ENCODE measurements at places on chromosomes 1 and 21. TPM values are rescaled to one million over a fixed set of nuclear protein-coding genes. Genes with fewer than 3 reads are reported as not detected.

The PLA2G2D gene
- not detected for total RNA-seq

DNA sequence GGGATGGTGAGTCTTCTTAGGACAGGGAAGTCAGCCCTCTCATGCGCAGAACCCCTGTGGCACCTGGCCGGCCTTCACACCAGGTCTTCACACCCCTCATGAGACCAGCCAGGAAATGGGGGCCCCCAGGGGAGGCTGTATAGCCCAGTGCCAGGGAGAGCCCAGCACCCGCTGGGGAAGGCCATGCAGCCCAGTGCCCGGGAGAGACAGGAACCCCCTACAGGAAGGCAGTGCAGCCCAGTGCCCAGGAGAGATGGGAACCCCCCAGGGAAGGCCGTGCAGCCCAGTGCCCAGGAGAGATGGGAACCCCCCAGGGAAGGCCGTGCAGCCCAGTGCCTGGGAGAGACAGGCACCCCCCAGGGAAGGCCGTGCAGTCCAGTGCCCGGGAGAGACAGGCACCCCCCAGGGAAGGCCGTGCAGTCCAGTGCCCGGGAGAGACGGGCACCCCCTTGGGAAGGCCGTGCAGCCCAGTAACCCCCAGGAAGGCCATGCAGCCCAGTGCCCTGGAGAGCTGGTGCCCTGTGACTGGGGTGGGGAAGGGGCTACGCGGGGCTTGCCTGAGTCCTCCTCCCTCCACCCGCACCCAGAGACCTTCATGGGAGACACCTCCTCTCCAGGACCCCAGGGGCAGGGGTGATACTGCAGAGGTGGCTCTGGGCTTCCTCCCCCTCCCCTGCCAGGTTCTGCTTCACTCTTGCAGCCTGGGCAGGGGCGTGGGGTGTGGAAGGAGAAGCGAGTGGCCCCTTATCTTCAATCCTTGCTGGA is 110.5 kb upstream of the COL6A1 start:
- H3K27ac ChIP-seq, result no peak overlapping the region
- H3K27me3 ChIP-seq, result peaks cover 39% of the 10 kb centered on the region
- H3K4me3 ChIP-seq, result no peak overlapping the region
- no peak for DNase-seq
- no peaks in the 10 kb centered on the region for H3K4me1 ChIP-seq
- no peaks in the 10 kb centered on the region for H3K36me3 ChIP-seq

DNA sequence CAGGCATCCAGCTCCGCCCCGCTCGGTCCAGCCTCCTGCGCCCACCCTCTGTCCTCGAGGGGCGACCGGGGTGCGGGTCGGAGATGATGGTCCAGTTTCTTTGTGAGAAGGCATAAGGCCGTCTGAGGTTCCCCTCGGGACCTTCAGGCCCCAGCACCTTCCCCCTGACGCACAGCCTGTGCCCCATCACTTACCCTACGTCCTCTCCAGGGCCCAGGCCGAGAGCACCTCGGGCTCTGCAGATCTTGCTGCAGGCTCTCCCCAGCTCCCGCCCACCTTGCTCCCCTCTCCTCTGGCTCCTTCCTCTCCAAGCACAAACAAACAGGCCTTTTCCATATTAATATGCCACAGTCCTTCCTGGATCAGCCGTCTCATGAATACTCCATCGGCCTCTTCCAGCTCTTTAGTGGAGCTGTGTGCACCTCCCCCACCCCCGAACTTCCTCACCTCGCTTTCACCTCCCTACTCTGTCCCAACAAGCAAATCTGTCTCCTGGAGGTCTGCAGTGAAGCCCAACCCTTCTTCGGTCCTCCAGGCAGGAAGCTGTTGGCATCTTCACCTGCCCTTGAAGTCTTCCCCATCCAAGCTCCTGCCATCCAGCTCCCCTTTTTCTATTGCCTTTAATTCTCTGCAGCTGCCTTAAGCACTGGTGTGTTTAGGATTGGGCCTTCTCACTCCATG is 448 bp upstream of the COL9A2 start:
- peaks cover 44% of the 10 kb centered on the region for H3K27me3 ChIP-seq
- no peak overlapping the region for H3K27ac ChIP-seq
- H3K36me3 ChIP-seq, result peaks cover 25% of the 10 kb centered on the region
- H3K4me1 ChIP-seq, result peaks cover 9% of the 10 kb centered on the region
- no peak for DNase-seq

The RAB42 gene
- total RNA-seq, result 1.1 TPM

GRCh38 chr1:203073469-203073868 is 12.3 kb downstream of the MYOG start:
- H3K27ac ChIP-seq, result no peak overlapping the region
- no peaks in the 10 kb centered on the region for H3K36me3 ChIP-seq
- no peaks in the 10 kb centered on the region for H3K4me1 ChIP-seq

DNA sequence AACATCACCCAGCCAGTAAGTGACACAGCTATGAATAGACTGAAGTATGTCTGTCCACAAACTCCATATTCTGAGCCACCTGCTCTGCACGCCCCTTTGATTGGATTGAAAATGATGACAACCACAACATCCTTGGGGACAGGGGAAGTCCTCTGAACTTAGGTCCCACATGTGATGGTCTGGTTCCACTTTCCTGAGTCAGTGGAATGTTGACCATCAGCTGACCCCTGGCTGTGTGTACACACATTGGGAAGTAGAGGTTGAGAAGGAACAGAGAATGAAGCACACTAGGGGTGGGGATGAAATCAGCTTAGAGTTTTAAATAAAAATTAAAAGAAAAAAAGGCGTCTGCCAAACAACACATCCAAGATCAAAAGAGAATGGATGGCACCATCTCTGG is 8.0 kb upstream of the DISP3 start:
- no peaks in the 10 kb centered on the region for H3K4me1 ChIP-seq
- DNase-seq, result no peak
- no peak overlapping the region for H3K4me3 ChIP-seq
- H3K27me3 ChIP-seq, result peaks cover 90% of the 10 kb centered on the region
- no peak overlapping the region for H3K27ac ChIP-seq

GRCh38 chr1:25699500-25700143 is 83.0 kb downstream of the MAN1C1 start:
- DNase-seq, result no peak
- no peaks in the 10 kb centered on the region for H3K36me3 ChIP-seq
- H3K4me1 ChIP-seq, result no peaks in the 10 kb centered on the region
- no peak overlapping the region for H3K27ac ChIP-seq

GRCh38 chr1:178908358-178908757 is 37.5 kb upstream of the ANGPTL1 start:
- no peak overlapping the region for H3K4me3 ChIP-seq
- no peaks in the 10 kb centered on the region for H3K36me3 ChIP-seq
- H3K27me3 ChIP-seq, result no peaks in the 10 kb centered on the region
- no peak overlapping the region for H3K27ac ChIP-seq

The TTC39A gene
- 18.8 TPM for total RNA-seq

DNA sequence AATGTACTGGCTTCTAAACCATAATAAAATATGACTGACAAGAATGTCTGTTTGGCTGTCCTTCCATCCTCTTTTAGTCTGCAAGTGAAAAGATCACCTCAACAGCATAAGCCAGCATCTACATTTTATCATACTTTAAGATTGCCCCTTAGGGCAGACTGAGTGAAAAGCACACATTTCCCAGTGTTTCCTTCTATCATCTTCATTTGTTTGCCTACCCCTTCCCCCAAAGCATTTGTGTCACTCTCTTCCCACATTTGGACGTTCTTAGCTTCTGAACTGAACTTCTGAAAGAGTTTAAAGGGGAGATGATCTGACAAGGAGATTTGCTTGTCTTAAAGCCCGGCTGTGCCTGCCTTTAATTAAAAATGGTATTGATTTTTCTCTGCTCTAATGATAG is 322.2 kb downstream of the SPATA17 start:
- no peak overlapping the region for H3K27ac ChIP-seq
- no peak overlapping the region for H3K4me3 ChIP-seq
- no peak for DNase-seq
- peaks cover 20% of the 10 kb centered on the region for H3K4me1 ChIP-seq

- H3K4me1 ChIP-seq, result no peaks in the 10 kb centered on the region
- DNase-seq, result no peak
- H3K27ac ChIP-seq, result no peak overlapping the region
- H3K4me3 ChIP-seq, result no peak overlapping the region
- no peaks in the 10 kb centered on the region for H3K27me3 ChIP-seq
These were observed 653.8 kb downstream of the NPHP4 start for GRCh38 chr1:5338466-5338865.

The B3GALT5 gene
- 48.2 TPM for total RNA-seq
